ENCODE measurements at places on chromosomes 1 and 21.

DNA sequence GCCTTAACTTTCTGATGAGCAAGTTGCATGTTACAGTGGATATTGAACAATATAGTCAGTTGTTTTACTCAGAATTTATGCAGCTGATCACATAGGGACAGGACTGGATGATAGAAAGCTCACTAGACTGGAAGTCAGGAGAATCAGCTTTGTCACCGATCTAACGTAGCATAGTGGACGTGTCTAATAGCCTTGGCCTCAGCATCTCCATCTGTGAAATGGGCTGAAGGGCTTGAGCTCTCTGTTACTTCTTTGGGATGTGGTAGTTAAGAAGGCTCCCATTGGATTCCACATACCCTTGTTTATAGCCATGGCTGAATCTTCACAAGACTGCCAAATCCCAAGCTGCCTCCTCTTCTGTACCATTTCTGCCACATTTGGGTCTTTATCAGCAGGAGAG, 190.6 kb downstream of the GRIK1 start:
- no peak for DNase-seq

- DNase-seq, result no peak
Measured at GRCh38 chr1:165857046-165857801, 29.8 kb downstream of the UCK2 start.

- no peak for DNase-seq
Measured at GRCh38 chr1:222310836-222311235, 237.1 kb downstream of the HHIPL2 start.

DNA sequence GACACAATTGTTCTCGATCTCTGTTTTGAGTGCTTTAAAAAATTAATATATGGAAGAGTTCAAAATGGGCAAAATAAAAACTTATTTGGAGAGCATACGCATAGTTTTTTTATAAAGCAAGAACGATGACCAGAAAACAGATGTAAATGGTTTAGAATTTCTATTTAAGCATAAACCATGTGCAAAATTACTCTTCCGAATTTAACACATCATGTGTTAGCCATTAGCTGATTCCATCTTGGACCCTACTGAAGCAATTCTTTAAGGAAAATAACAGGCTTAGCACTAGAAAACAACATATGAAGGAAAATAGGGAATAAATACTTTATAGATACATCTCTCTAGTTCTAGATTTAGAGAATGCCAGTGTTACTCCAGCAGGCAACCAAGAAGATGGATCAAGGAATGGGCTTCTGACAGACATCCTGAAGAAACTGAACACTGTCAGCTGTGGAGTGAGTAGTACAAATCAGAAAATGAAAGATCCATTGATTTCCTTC, 26.7 kb downstream of the CDC7 start:
- no peak for DNase-seq

DNA sequence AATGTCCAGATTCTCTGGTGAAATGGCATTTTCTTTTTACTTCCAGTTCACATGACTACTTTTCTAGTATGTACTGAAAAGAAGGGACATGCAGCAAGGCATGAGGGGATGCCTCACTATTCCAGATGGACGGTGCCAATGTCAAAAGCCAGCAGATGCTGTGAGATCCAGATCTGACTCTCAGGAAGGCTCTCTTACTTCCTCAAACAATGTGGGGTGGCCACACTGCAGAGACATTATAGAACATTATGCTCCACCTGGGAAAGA, 17.7 kb downstream of the CRYZ start:
- DNase-seq, result no peak

DNA sequence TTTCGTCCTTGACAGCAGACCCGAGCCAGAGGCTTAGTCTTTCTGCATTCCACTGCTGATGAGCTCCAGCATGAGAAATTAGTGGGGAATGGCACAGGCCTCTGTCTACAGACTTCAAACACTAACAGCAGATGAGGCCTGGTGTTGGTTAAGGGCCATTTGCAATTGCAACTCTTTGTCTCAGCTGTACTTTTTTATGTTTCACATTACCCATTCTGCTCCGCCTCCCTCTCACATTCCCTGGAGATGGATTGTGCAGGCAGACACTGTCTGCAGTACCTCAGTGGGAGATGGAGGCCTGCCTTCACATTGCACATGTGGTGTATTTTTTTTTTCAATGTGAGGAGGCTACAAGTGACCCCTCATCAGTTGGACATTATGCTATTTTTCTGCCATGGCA, 370.2 kb downstream of the DUSP10 start:
- DNase-seq, result no peak

DNA sequence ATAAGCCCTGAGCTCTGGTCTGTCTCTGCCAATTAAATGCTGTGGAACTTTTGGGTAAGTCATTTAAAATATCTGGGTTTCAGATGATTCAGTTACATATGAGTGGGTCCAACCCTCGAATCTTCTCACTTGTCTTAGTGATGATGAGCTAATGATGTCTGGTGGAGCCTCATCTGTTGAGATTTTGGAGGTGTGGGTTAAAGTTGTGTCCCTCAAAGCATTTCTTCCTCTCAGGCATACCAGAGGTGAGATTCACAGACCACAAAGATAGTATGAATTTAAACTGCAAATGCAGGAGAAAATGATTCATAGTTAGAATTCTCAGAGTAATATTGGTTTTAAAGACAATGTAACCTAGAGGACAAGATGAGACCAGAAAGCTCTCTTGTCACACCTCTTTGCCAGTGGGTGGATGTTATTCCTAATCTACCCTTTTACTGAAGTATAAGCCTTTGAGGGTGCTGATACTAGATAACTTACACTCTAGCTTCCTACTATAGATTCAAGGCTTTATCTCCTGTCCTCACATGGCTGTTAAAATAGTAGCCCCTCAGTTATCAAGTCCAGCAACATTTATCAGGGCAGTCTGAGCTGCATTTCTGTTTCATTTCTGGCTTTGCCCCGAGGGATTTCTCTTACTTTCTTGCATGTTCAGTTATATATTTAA, 90.7 kb downstream of the MT1HL1 start:
- DNase-seq, result no peak

DNA sequence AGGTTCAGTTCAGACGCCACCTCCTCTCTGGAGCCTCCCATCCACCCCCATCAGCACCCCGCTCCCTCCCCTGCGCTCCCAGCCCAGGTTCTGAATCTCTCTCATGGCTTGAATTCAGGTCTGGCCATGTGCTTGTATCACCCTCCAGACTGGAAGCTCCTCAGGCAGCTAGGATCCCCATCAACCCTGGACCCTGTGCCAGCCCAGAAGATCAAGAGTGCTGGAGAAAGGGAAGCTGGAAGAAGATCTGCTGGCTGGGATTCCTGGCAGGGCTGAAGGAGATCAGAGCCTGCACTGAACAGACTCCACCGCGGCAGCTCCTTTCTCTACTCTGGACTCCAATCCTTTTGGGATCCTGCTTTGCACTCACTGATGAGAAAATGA, 11.7 kb upstream of the TINAGL1 start:
- no peak for DNase-seq

- DNase-seq, result no peak
Measured at GRCh38 chr1:203083463-203083921, 2.3 kb downstream of the MYOG start.

GRCh38 chr1:20358761-20359263, 68.1 kb downstream of the VWA5B1 start:
- no peak for DNase-seq

GRCh38 chr1:116411784-116412479, 38.9 kb downstream of the ATP1A1 start:
- no peak for DNase-seq

DNA sequence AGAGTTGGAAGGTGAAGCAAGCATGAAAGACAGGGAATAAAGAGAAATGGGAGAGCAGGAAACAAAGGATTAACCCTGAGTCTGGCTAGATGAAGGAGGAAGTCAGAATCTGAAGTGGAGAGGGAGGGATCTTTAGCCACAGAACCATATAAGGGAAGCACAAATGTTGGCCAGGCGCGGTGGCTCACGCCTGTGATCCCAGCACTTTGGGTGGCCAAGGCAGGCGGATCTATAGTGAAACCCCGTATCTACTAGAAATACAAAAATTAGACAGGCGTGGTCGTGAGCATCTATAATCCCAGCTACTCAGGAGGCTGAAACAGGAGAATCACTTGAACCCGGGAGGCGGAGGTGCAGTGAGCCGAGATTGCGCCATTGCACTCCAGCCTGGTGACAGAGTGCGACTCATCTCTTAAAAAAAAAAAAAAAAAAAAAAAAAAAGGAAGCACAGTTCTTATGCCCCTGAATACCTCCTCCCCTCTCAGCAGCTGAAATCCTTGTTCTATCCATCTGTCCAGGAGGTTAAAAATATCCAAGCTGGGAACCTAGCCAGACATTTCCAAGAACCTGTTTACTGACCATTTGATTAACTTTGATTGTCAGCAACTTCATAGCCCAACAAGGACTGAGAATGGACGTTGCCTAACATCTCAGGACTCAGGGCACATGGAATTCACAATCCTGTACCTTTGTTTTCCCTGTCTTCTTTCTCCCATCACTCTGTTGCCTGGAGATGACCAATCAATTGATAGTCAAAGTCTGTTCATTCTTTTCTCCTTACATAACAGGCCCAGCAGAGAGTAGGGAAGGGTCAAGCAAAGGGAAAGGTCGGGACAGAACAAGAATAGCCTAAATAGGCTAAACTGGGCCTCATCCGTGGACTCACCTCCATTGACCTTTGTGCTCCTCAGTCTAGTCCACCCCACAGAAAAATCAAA, 10.6 kb downstream of the TXNIP start:
- DNase-seq, result no peak

- no peak for DNase-seq
Measured at GRCh38 chr1:212261361-212261929, 23.8 kb upstream of the PPP2R5A start.

DNA sequence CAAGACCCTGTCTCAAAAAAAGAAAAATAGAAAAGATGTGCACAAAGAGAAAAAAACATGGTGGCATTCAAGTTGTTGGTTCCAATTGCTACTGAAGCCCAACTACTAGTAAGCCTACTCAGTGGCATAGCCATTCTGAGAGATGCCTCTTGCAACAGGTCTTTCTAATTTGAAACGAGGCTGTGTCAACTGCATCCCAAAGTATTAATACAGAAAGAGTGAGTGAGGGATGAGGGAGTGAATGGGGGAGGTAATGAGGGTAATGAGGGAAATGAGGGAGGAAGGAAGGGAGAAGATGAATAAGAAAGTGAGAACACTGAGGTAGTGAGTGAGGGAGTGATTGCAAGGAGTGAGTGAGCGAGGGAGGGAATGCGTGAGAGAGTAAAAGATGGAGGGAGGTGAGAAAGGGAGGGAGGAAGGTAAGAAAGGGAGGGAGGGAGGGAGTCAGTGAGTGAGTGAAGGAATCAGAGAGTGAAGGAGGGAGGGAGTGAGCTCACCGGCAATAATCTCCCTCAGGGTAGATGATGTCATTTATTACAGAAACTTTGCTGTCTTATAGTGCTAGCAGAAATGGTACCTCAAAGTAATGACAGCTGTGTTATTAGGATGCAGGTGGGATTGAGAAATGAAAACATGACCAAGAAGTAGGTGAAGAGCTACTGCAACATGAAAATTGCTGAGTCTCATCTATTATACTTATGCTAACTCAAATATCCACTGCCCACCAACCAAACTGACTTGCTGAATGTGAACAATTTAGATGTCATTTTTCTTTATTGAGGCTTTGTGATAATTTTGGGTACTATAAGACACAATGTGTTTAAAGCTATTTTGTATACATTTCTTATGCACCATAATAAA, 75.6 kb upstream of the ADAM30 start:
- DNase-seq, result no peak

GRCh38 chr1:55141295-55141893, 73.8 kb downstream of the USP24 start:
- DNase-seq, result no peak

GRCh38 chr1:60034999-60035398, 38.6 kb downstream of the C1orf87 start:
- DNase-seq, result no peak

GRCh38 chr1:3457910-3458883, 3.7 kb downstream of the ARHGEF16 start:
- DNase-seq, result no peak

DNA sequence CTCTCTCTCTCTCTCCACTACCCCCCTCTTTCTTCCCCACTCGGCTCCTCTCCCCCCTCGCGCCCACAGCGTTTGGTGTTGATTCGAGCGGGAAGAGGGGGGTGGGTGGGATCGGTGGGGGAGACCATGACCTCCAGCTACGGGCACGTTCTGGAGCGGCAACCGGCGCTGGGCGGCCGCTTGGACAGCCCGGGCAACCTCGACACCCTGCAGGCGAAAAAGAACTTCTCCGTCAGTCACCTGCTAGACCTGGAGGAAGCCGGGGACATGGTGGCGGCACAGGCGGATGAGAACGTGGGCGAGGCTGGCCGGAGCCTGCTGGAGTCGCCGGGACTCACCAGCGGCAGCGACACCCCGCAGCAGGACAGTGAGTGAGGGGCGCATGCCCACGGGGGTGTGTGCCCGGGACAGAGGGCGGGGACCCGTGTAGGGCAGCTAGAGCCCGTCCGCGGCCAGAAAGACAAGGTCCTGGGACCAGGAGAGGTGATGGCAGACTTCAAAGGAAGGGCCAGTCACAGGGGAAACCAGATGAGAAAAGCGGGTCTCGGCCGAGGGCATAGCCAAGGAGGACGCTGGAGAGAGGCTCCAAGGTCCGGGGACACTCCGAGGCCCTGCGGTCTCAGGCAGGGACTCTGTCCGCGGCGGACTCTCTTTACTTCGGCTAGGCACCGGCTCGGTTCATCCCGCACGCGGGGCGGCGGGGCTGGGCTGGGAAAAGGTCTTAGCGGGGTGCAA, at the start of gene PRRX1:
PRRX1 (plus strand) TSS at position 39 of the 735 bp plus-strand sequence; CDS start at position 127, 88 bp downstream.
- no peak for DNase-seq

- DNase-seq, result no peak
Measured at GRCh38 chr1:100443811-100444571, 91.7 kb downstream of the CDC14A start.

DNA sequence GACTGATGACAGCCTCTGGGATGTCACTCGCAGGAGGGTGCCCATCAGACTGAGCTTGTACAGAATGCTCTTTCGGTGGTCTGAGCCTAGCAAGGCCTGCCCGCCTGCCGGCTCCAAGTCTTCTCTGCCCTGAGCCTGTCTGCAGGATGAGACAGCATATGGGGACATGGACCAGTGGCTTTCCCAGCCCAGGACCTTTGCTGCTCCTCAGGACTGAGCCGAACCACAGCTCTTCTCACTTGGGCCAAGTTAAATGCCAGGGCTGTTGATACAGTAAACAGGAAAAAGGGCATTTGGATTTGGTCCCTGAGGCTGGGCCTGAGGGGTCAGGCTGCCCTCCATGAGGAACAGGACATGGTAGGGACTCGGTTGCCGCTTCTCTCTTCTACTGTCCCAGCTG, 64.3 kb upstream of the EPS8L3 start:
- DNase-seq, result no peak

- no peak for DNase-seq
Measured at GRCh38 chr1:237152506-237153335, 110.7 kb downstream of the RYR2 start.

- no peak for DNase-seq
Measured at GRCh38 chr1:47742890-47743760, 254.1 kb downstream of the TRABD2B start.

GRCh38 chr1:37234941-37235418, 200.7 kb upstream of the GRIK3 start:
- no peak for DNase-seq

DNA sequence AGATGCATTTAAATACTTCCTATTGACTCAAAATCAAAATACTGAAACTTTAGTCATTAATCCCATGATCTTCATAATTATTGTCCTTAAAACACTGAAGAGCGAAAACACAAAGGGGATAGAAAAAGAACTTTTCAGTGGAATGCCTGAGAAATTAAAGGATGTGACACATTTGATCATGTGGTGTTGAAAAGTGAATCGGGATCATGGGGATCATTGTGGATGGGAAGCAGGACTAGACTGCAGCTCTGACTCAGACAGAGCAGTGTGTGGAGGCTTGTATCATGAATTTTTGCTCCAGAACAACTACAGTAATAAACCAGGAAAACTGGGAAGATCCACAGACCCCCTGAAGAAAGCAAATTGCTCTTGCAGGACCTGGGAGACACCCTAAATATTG, 161.1 kb upstream of the CXADR start:
- no peak for DNase-seq

Measured in stimulated activated CD8-positive, alpha-beta memory T cell treated with anti-CD3 and anti-CD28 coated beads, Interleukin-4, amount 100 ng/mL, for 4 hours (primary cell).